ENCODE measurements at places on chromosomes 2 and 18. TPM values are rescaled to one million over a fixed set of nuclear protein-coding genes. Genes with fewer than 3 reads are reported as not detected.
A peak's percentile ranks its signal among the peaks of the same experiment; 100 is the strongest.

Gene STEAP3
- total RNA-seq, result 0.22 TPM

Gene ALPI
- total RNA-seq, result not detected

Gene MBD2
- total RNA-seq, result 201 TPM

Gene GCG
- not detected for total RNA-seq

- no peaks in the 10 kb centered on the region for H3K27me3 ChIP-seq
- H3K4me3 ChIP-seq, result no peak overlapping the region
- no peak for DNase-seq
Measured at GRCh38 chr2:171214093-171214492, 53.4 kb upstream of the TLK1 start.

- no peak overlapping the region for H3K27ac ChIP-seq
- H3K27me3 ChIP-seq, result no peaks in the 10 kb centered on the region
- H3K4me3 ChIP-seq, result no peak overlapping the region
- peak; percentile 36 for DNase-seq
- peaks cover 19% of the 10 kb centered on the region for H3K36me3 ChIP-seq
- no peaks in the 10 kb centered on the region for H3K4me1 ChIP-seq
Measured at GRCh38 chr2:239157771-239158170, 243.0 kb downstream of the HDAC4 start.

- no peaks in the 10 kb centered on the region for H3K36me3 ChIP-seq
- H3K27ac ChIP-seq, result no peak overlapping the region
- no peak overlapping the region for H3K4me3 ChIP-seq
- H3K4me1 ChIP-seq, result no peaks in the 10 kb centered on the region
- no peak for DNase-seq
Measured at GRCh38 chr2:60413814-60414168, 139.7 kb downstream of the BCL11A start.

GRCh38 chr2:3432067-3432466, 52.6 kb downstream of the TRAPPC12 start:
- H3K27ac ChIP-seq, result no peak overlapping the region
- no peaks in the 10 kb centered on the region for H3K27me3 ChIP-seq
- H3K4me3 ChIP-seq, result no peak overlapping the region
- no peak for DNase-seq
- H3K4me1 ChIP-seq, result no peaks in the 10 kb centered on the region

DNA sequence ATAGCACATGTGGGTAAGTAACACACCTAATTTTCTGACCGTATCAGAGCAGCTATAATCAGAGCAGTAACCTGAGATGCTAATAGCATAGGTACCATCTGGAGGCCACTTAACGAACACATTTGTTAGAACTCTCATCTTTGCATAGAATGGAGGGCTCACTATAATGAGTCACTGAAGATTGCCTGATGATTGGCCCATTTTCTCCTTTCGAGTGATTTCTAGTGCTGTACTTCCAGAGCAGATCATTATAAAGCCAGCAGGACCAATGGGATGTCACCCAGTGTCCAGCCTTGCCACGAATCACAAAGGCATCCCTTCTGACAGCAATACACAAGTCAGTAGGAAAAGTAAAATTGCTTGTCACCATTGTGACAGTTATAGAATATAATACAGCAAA, 81.7 kb upstream of the REV1 start:
- H3K4me3 ChIP-seq, result no peak overlapping the region
- DNase-seq, result no peak
- no peaks in the 10 kb centered on the region for H3K36me3 ChIP-seq
- no peaks in the 10 kb centered on the region for H3K27me3 ChIP-seq
- H3K4me1 ChIP-seq, result no peaks in the 10 kb centered on the region

Gene ZNF2
- total RNA-seq, result 5.7 TPM

- no peak overlapping the region for H3K27ac ChIP-seq
- no peaks in the 10 kb centered on the region for H3K36me3 ChIP-seq
- DNase-seq, result no peak
- H3K27me3 ChIP-seq, result no peaks in the 10 kb centered on the region
- no peaks in the 10 kb centered on the region for H3K4me1 ChIP-seq
- H3K4me3 ChIP-seq, result no peak overlapping the region
Measured at GRCh38 chr2:150468350-150468960, 19.0 kb downstream of the RND3 start.

DNA sequence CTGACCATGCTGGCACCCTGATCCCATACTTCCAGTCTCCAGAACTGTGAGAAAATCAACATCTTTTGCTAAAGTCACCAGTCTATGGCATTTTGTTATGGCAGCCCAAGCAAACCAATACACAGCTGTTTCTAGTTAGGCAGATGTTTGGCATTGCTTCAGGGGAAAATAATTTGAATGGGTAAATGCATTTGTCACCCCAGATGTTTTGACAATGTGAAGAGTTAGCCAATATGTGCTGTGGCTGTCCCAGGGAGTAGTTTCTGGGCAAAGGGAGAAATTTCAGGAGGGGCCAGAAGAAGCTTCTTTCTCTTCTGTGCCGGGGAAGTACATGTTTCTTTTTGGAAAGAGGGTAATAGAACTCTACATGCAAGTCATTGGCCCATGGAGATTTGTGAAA, 619.0 kb downstream of the SLC4A3 start:
- no peaks in the 10 kb centered on the region for H3K4me1 ChIP-seq
- DNase-seq, result no peak
- H3K27ac ChIP-seq, result no peak overlapping the region
- no peaks in the 10 kb centered on the region for H3K27me3 ChIP-seq

DNA sequence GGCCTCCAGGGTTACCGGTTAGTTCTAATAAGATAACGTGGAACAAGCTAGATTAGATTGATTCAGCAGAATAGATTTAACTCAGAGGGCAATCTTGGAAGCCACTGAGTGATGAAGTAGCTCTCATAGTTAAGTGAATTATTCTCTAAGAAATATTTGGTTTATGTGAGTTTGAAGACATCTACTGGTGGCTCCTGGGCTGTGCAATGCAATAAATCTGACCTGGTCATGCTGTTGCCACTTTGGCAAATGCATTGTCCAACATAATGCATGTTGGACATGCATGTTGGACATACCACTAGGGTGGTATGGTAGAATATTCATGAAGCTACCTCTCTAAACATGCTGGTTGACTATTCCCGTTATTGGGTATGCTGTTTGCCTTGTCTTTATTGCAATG, 493.7 kb upstream of the VRK2 start:
- no peaks in the 10 kb centered on the region for H3K4me1 ChIP-seq
- H3K36me3 ChIP-seq, result no peaks in the 10 kb centered on the region
- no peaks in the 10 kb centered on the region for H3K27me3 ChIP-seq
- DNase-seq, result no peak

Measured in CD8-positive, alpha-beta memory T cell (primary cell).